Bone marrow (tissue), 2 donors: ENCODE measurements at places on chromosomes 7 and 10.

DNA sequence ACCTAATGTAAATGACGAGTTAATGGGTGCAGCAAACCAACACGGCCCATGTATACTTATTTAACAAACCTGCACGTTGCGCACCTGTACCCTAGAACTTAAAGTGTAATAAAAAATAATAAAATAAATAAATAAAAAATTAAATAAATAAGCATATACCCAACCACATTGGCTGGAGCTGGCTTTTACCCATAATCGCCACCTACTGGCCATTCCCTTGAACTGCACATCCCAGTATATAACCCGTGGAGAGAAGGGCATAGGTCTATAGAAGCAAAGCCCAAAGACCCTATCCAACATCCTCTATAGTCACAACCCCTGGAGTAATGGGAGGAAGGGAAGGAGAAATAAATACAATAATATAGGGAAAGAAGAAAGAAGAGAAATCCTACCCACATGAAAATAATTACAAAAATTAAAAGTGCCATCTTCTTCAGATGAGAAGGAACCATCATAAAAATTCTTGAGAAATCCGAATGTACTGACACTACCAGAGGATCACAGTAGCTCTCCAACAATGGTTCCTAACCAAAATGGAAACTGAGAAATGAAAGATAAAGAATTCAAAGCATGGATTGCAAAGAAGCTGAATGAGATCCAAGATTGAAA is 65.6 kb downstream of the TWIST1 start:
- no peak for DNase-seq

GRCh38 chr7:103851357-103851756 is 138.1 kb downstream of the RELN start:
- no peak for DNase-seq

- DNase-seq, result no peak
Observed at GRCh38 chr7:17940951-17941431, 697 bp upstream of the SNX13 start.

- no peak for DNase-seq
Observed at GRCh38 chr7:84847038-84847437, 339.8 kb downstream of the SEMA3D start.

DNA sequence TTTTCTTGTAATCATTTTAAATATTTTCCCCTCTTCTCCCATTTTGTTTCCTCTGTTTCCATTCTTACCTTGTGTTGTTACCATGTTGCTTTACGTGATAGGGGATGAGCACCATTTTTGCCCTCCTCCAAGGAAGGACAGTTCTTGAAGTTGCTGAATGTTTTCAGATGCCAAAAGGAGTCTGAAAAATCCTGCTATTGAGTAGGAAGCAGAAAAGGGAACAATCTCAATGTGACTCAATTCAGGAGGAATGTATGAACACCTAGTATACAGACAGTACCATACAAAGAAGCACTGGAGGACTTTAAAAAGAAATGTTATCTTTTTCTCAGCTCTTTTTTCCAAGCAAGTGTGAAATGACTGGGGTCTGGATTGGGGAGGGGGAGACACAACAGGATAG is 5.1 kb upstream of the NAMPT start:
- DNase-seq, result no peak

DNA sequence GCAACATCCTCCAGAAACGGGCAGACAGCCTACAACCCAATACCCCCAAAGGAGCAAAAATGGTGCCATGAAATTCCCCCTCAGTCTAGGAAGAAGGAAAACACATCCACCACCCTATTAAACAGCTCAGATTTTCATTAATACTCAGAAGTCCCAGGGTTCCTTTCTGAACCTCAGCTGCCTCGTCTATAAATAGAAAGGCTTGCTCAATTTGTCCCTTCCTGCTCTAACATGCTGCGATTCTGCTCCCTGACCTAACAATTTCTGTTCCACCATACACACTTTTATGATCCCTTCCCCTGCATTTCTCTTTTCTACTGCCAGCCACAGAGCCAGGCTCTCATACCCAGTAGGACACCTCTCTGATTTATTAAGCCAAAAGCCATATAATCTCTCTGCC is 68.1 kb downstream of the MTERF1 start:
- no peak for DNase-seq

- no peak for DNase-seq
Observed at GRCh38 chr7:26930201-26930600, 65.8 kb upstream of the SKAP2 start.

- no peak for DNase-seq
Observed at GRCh38 chr7:106216923-106217542, 67.8 kb downstream of the NAMPT start.

- DNase-seq, result no peak
Observed at GRCh38 chr7:102439963-102440795, 6.8 kb downstream of the ORAI2 start.

GRCh38 chr7:55250313-55250712 is 114.8 kb upstream of the LANCL2 start:
- DNase-seq, result no peak

DNA sequence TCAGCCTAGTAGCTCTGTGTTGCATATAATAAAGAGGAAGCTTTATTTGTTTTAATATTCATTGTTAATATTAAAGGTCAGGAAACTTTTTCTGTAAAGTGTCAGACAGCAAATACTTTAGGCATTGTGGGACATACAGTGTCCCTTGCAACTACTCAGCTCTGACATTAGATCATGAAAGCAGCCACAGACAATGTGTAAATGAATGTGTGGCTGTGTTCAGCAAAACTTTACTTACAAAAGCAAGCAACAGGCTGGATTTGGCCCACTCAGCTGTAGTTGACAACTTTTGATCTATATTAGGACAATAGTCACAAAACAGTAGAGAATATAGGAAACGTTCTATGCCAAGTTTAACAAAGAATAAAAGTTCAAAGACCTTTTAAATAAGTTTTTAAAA is 173.3 kb downstream of the RNLS start:
- no peak for DNase-seq

DNA sequence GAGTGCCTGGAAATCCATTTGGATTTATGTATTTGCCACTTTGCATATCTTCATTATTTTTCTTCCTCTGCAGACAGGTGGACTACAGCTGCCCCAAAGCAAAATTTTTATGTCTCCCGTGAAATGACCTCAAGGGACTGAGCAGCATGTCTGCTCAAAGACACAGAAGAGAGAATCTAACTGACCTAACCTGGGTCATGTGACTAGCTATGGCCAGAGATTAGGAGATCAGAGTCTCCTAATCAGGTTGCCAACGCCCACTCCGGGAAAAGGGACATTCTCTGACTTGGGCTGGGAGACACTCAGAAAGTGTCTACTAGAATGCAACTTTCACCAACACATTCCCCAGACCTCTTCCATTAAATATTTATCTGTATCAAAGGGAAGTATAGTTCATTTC is 2.5 kb upstream of the BAMBI start:
- no peak for DNase-seq
